ENCODE measurements at places on chromosomes 5 and 9.

DNA sequence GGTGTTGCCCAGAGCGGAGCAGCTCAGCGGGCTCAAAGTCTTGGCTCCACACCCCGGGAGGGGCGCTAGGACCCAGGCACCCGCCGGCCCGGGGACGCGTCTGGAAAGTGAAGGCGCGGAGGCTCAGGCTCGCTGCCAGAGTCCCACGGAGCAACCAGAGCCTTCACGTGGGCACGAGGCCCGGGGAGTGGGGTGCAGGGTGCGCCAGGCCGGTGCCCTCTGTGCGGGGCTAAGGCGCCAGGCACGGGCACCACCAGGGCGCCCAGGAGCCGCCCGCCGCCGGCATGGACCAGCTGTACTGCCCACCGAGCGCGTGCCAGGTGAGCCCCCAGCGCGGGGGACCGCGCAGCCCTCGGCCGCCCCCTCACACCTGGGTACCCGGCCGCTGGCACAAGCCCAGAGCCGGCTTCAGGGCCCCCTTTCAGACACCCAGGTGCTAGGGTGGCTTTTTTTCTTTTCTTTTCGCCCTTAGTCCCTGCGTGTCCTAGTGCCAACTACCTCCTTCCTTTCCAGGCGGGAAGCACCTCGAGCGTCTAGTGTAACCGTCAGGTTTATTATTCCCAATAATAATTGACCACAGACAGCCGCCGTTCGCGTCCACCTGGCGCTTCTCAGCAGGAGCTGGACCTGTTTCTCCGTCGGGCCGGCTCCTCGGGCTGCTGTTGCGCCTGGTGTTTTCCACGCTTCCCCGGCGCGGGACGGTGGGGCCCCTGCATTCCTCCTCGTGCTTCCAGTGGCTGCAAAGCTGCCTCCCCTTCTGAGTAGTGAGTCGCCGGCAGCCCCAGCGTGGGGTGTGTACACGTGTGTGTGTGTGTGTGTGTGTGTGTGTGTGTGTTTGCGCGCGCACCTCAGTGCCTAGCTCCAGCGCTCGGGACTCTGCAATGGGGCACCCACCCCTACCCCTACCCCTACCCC lies 30.1 kb upstream of the PDE8B start:
- DNase-seq: no peak

- DNase-seq: no peak
Observed at GRCh38 chr9:87867391-87867790, 15.3 kb upstream of the SPATA31E1 start.

DNA sequence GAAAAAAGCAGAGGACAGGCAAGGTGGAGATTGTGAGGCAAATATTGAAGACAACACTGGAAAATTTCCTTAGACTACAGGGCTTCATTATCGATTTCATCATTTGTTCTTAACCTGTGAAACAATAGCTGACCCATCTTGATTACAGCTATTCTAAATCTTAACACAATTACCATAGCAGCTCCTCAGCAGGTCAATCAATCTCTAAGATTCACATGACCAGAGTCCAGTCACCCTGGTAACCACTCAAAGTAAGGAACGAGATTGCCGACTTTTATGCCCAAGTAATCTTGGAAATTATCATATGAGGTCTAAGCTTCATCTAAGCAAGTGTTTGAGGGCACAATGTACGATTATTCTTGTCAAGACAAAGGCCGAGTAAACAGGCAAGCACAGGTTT lies 93.8 kb downstream of the TTC39B start:
- DNase-seq: no peak

GRCh38 chr9:114327749-114328148 lies 1.9 kb upstream of the ORM2 start:
- no peak for DNase-seq

DNA sequence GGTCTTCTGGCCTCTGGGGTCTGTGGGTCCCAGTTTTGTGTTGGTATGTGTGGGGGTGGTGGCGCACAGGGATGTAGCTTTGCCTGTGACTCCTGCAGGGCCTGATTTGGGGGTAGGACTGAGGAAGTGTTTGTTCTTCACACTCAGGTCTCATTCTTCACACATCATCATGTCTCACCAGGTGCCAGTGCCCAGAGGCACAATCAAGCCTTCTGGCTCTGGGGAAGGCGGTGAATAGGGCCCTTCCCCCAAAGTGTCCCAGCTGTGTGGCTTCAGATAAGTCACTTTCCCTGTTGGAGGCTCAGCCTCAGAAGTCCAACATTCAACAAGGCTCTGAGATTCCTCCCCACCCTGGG lies 5.1 kb downstream of the DBN1 start:
- no peak for DNase-seq

DNA sequence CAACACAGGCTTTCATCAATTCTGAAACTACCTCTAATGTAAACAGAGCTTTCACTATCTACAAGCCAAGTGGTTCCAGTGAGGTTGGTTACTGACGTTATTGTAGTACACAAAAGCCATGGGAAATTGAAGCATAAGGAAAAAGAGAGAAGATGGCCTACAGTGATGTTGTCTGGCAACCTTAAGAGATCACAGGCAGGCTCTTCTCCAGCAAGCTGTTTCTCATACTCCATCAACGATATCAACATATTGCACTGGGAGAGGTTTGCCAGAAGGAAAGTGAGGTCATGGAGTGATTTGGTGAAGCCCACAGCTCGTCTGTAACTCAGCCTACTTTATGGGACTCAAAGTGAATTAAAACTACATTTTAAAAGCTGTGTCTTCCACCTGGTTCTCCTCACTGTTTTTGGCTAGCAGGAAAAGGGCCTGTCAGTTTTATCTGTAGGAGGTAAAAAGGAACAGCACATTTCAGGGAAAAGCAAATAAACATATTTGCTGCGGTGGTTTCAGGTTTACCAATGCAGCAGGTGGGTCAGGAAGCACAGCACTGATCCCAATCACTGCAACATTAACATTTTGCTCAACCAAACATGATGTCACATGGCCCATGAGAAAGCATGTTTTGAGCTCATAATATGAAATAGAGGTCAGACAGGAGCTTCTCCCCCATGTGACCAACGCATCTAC lies 72.9 kb downstream of the ARSB start:
- peak; percentile 7 for DNase-seq

GRCh38 chr5:171839112-171839511 lies 53.5 kb downstream of the SMIM23 start:
- no peak for DNase-seq

DNA sequence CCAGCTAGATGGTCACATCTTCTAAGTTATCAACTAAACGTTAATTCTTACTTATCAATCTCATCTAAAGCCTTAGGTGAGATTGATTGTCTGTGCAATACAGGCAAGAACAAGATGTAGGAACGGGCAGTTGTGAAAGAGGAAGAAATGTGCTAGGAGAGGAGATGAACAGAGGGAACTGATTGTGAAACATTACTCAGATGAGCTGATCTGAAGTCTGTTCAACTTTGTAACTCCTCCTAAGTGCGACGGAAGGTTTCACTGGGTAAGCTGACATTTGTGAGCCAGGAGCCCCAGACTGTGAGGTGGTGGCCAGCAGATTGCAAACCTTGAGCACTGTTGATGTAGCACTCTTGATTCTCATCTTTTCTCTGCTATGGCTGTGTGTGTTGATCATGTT lies 204.1 kb downstream of the CD180 start:
- DNase-seq: no peak

GRCh38 chr5:123298335-123299030 lies 124.7 kb downstream of the CEP120 start:
- no peak for DNase-seq

- no peak for DNase-seq
Observed at GRCh38 chr5:38011668-38012188, 171.9 kb upstream of the GDNF start.

DNA sequence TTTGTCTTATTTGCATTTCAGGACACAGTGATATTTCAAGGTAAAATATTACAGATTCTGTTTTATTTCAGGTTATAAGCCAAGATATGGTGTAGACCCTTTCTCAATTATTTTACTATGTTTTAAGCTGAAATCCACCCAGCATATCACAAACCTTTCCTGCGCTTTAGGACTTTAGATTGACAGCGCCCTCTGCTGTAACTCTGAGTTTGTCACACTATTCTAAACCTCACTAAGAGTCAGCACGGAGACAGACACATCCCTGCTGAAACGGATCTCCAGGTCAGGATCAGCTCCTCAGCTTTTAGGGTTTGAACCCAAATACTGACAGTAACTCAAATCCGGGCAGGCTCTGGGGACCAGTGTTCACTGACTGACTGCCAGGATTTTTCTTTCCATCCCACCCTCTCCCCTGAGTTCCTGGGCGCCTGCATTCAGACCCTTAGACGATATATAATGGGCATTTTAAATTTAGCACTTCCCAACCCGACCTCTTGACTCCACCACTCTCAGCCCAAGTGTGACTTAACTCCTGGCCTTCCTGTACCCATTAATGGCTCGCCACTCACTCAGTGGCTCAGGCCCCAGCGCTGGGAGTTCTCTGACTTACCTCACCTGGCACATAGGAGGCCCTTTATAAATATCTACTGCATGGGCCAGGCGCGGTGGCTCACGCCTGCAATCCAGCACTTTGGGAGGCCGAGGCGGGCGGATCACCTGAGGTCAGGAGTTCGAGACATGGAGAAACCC lies 33.5 kb downstream of the TLX3 start:
- DNase-seq: peak; percentile 33

- no peak for DNase-seq
Observed at GRCh38 chr9:13899924-13900323, 414.0 kb downstream of the NFIB start.

DNA sequence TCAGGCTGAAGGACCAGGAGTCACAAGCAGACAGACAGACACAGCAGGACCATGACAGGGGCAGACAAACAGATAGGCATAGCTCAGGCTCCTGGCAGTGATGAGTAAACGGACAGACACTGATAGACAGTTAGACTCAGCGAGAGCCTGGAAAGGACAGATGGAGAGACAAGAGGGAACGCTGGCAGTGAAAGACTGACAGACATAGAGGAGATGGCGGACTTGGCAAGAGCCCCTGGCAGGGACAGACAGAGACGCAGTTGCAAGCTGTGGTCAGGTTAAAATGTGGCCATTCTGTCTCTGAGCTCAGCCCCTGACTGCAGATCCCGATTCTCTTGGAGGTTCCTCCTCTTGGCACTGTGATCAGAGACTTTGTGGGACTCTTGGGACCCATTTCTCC lies 13.6 kb downstream of the CSF2 start:
- DNase-seq: no peak

DNA sequence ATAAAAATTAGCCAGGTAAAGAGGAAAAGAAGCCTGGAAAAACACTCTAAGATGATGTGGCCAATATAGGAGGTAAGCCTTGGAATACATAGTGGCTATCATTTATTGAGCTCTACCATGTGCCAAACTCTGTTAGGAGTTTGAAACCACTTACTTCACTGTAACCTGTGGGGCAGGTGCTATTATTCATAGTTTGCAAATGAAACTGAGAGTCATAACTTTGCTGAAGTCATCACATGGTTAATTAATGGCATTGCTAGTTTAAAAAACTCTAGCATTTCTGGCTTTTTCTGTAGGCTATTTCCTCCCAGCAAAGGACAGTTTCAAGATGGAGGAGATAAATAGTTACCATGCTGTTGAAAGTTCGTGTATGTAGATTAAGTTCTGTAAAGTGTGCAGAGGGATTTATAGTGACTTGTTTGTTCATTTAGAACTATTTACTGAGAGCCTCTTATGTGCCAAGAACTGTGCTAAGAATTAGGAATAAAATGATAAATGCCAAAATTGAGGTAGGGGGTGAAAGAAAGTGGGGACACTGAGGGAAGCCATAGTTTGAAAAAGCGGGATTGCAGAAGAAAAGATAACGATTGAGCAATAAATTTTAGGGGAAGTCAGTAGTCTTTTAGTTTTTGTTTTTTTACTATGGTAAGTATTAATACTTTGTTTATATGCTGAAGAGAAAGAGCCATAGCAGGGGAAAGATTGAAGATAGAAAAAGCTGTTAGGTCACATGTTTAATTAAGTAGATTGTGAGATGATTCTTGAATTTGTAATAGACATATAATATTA lies 57.2 kb downstream of the WDR70 start:
- DNase-seq: no peak

DNA sequence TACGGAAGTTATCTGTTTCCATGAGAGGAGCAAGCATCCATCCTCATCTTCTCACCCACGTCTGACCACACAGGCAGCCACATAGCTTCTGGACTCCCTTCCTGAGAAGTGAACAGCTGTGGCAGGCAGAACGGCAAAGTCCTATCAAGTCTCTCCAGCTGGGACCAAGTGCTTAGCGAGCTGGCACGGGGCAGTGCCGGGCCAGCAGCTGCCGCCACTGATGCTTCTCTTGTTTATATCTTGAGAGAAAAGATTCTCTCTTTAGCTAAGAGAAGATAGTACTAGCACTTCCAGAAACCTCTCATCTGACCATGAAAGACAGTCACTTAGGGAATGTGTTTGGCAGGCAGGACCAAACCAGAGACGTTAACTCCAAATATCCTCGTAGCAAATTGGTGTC lies 37.2 kb downstream of the PLAC8L1 start:
- no peak for DNase-seq

DNA sequence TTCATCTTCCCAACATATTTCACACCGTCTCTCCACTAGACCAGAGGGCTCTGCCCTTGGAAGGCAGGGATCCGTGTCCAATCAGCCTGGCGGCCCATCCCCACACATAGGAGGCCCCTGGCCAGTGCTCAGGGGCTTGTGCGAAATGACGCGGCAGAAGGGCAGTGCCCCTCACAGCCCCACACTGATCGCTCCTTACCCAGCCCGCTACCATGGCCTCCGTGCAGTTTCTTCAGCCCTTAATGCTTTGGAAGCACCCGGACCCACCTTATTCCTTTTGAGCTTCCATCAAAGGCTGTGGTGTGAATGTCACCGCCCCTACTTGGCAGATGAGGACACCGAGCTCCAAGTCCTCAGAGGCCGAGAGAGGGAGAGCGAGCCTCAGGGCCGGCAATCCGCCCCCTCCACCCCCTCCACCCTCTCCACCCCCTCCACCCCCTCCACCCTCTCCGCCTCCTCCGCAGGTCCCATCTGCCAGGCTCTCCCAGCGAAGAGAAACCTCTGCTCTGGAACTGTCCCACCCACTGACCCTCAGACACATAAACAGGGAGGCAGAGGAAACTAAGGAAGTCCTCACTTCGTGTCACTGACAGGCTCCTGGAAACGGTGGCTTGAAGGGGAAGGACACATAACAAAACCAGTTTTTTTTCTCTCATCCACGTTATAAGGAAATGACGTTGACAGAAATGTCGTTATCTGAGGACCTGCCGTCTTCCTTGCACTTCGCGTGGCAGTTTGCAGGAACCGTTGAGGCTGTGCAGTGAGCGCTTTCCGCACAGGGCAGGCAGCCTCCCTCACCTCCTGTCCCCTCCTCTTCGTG lies 13.9 kb downstream of the QSOX2 start:
- DNase-seq: no peak

DNA sequence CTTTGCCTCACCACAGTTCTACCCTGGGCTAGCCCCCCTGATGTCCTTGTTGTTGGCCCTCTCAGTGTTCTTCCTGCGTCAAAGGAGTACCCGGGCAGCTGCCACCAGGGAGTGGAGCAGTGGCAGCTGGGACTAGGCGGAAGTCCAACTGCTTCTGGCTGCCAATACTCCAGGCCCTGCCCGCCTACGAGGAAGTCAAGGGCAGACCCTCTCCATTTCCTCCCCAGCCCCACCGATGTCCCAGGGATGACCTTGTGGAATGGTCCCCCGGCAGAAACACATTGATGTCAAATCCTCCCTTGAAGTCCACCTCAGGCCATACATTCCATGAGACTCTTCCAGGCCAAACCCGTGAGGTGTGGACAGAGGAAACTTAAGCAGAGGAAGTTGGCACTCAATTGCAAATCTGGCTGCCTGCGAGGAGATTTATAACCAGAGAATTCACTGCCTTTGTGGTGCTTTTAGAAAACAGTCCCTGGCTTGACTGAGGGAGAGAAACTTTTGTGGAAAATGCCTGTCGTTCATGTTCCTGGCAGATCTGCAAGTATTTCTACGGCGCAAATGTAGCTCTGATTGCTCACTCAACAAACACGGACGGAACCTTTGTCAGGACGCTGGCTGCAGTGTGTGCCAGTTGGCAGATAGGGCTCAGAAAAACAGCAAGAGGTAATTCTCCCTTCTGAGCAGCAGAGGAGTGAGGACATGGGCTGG lies 339.7 kb downstream of the RAB3C start:
- no peak for DNase-seq

Data from foreskin fibroblast (primary cell).